ENCODE measurements at places on chromosomes 3 and 15. TPM values are rescaled to one million over a fixed set of nuclear protein-coding genes. Genes with fewer than 3 reads are reported as not detected.

SYNPR gene
- total RNA-seq = not detected

ECE2 gene
- not detected for total RNA-seq

FBLN2 gene
- 9.4 TPM for total RNA-seq

BFSP2 gene
- total RNA-seq = not detected

CHST13 gene
- total RNA-seq = 0.10 TPM

Measured in renal cortical epithelial cell (primary cell).